ENCODE measurements at places on chromosomes 6 and 20.

GRCh38 chr20:38834868-38835267, 29.4 kb downstream of the PPP1R16B start:
- no peak for DNase-seq

DNA sequence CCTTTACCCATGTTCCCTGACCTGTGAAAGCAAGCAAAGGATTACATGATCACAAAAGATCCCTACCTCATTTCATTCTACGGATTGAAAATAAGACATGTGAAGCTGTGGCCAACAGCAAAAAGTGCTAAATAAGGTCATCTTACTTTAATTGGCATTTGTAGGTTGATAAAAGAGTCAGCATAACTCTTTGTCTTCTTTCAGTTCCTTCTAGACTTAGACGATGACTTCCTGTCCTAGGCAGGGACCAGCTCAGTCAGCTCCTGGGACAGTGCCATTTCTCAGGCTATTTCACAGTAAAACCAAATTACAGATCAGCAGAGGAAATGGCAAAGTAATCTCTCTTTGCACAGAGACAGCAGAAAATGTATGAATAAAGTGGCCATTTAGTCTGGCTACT, 480.7 kb downstream of the RFPL4B start:
- no peak for DNase-seq

- no peak for DNase-seq
Measured at GRCh38 chr6:158356586-158357546, 44.6 kb downstream of the TULP4 start.

DNA sequence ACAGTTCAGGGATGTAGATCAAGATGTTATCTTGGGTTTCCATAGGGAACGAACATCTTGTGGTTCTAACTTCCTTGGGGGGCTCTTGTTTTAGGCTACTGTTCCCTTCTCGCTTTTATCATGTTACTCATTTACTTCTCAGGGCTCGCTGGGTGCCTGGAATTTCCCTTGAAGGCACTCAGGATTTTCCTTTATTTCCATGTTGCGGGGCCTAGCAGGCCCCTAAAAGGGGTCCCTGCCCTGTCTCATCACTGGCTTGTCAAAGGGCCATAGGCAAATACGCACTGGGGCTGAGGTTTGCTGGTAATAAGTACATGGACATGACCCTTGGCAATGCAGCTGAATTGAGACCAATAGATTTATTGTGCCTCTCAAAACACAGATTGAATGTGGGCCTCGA, 262.3 kb downstream of the CDH4 start:
- no peak for DNase-seq

- no peak for DNase-seq
Measured at GRCh38 chr6:19153981-19154295, 683.2 kb upstream of the ID4 start.

DNA sequence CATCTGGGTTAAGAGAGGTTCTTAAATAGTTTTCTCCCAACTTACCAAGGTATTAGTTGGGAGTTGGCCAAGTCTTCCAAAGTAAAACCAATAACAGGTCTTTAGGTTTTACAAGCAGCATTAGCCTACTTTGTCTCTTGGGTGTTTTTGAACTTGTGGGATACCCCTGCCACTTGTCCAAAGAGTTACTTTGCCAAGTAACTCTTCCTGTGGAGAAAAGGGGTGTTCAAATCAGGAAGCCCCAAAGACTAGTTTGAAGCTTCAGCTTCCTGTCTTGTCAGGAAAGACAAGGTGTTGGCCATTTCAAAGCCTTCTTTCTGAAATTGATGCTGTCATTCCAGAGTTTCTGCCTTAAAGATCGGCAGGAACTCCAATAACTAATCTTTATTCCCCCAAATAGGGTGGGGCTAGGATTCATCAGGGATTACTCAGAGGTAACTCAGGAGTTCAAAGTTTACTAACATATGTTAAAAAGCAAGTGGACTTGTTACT, 822 bp downstream of the RAB22A start:
- DNase-seq: no peak

DNA sequence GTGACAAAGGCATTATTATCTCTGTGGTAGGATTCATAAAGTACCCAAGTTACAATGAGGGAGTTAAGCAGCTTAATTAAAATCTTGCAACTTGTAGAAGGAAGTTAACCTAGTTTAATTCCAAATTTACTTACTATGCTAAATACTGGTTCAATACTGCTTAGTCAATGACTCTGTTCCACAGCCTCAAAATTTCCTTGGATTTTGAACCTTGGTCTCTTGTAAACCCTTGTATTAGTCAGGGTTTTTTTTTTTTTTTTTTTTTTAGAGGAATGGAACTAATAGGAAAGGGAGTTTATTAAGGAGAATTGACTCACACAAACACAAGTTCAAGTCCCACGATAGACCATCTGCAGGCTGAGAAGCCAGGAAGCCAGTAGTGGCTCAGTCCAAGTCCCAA, 163.4 kb downstream of the HS3ST5 start:
- no peak for DNase-seq

DNA sequence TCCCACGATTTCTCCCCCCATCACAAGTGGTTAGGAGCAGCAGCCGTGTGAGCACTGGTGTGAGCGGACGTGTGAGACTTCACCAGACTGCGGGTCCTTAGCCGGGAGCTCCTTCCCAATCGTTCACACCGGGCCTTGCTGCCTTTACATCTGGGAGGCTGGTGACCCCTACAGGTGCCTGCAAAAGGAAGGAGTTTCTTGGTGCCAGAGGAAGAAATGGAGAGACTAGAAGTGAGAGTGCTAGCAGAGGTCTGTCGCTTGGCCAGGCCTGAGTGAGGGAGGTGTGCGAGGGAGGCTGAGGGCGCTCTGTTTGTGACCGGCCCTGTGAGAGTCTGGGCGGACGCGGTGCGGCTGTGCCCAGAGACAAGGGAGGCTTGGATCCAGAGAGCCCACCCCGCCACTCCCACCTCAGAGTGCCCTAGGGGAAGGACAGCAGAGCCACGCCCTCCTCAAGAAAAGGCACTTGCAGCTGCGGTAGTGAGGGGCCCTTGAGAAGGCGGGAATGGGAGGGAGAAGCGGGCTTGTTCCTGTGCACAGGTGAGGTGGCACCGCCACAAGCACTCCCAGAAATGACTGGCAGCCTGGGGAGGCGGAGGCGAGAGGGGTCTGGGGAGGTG, 10.0 kb upstream of the ARMC2 start:
- DNase-seq: no peak

DNA sequence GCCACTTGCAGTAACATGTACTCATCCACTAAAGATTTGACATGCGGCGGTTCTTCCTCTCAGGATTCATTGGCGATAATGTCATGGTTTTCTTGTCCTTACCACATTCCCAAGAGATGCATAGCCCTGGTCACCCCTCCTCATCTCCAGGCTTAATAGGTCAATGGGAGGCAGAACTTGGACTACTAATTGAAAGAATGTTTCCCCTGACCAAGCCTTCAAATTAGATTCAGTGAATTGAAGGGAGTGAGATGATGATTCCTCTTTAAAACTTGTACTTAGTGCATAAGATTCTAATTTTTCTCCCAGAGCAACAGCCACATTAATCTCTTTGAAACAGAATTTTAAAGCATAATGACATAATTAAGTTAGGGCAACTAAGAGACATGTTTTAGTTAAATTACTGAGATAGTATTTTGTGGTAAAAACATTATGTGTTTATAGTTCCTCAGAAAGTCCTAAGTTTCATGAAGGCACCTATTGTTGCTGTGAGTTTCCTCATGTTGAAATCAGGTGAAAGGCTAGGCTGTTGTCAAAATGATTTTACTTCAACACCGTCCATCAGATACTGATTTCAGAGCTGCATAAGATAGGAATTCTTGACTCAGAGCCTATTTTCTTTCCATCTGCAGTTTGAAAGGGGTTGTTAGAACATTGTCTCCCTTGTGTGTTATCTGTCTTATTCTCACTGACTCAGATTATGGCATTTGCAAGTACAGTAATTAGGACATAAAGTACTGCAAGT, 48.5 kb downstream of the STK4 start:
- no peak for DNase-seq

DNA sequence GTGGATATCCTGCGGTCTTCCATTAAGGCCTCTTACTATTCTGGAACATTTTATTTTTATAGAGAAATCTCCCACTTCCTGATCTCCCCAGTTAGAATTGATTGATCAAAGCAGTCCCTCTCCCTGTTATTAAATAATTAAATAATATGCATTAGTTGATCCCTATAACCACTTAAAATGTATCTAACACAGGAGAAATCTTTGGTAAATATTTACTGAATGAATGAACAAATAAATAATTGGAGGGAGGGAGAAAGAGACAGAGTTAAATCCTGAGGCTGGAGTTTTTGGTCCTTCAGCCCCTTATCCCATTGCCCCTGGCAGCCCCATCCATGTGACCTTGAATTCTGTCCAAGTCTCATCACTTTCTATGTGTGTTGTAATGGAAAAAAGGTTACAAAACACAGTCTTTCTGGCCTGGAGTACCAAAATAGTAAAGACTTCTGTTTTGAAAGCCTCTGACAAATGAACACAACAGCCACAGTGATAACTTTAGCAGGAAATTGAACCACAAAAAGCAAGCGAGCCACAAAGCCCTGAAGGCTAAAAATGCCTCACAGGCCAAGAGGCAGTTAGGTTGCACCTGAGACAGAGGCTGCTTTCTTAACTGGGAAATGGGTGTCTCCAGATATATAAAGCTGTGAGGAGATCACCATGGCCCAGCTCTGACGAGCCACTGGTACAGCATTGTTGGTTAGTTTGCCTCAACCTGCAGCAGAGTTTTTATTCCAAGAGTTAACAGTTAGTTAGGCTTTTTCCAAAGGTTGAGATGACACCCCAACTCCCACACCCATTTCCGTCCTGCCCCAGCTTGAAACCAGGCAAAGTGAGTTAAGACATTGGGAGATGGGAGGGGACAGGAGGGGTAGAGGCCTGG, 11.3 kb downstream of the NT5E start:
- DNase-seq: no peak

GRCh38 chr6:67252663-67253062, 1382.4 kb upstream of the ADGRB3 start:
- DNase-seq: no peak

- DNase-seq: no peak
Measured at GRCh38 chr20:36439040-36439730, 102.1 kb upstream of the MYL9 start.

DNA sequence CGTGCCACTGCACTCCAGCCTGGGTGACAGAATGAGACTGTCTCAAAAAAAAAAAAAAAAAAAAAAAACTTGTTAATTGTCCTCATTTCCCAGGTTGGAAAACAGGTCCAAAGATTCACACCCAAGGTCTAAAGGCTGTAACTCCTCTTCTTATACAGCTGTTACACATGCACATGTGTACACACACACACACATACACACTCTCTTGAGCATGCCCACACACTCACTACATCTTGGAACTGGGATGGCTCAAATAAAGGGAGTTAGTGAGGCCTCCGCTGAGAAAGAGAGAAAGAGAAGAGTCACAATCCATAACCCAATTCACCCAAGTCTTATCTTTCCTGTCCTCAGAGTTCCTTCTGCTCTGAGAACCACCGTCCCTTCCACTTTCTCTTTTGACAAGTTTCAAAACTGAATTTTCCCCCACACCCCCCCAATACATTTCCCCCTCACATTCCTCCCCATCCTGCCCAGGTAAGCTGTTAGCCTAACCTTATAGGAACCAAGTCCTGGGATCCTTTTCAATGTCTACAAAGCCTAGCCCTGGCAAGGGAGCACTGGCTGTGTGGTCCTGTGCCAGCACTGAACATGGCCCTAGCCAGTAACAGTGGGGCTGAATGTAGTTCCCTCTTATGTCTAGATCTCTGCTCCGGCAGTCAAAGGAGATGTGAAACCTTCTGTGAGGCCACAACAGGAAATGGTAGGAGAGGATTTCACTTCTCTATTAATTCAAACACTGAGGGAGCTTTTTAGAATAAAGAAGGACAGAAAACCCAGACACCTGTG, 3.2 kb upstream of the HLA-DMB start:
- no peak for DNase-seq

DNA sequence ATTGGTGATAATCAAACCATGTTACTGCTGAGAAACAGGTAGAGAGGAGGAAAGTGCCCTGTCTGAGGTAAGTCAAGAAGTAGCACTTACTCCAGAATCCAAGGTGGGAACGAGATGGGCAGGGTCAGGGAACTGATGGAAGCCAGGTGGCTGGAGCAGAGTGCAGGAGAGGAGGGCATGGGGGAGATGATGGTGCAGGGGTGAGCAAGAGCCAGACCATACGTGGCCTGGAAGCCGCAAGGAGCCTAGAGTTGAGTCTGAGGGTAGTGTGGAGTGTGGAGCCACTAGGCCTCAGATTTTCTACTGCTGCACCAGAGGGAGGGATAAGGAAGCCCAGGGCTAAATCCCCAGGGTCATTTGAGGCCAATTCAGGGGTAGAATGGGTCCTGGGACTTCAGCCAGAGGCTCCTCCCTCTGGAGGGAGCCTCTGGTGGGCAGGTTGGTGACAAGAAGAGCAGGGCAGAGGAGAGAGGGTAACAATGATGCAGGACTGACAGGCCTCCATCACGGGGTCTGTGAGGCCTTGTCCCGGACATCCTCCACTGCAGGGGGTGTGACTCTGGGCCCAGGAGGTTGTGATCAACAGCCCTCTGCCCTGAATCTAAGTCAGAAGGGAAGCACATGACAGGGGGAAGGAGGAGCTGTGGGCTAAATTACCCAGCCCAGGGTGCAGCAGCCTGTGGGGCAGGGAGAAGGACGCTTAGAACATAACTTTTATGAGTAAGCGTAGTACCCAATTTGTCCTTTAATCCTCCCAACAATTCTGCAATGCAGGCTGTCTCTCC, 28.7 kb downstream of the COX4I2 start:
- no peak for DNase-seq

GRCh38 chr6:41524634-41525011, 21.6 kb upstream of the FOXP4 start:
- no peak for DNase-seq

GRCh38 chr6:99607416-99608036, 893 bp downstream of the PRDM13 start:
- DNase-seq: no peak

GRCh38 chr6:63814459-63814858, 178.9 kb downstream of the PHF3 start:
- no peak for DNase-seq

- no peak for DNase-seq
Measured at GRCh38 chr6:15874821-15875220, 212.0 kb upstream of the DTNBP1 start.

- DNase-seq: no peak
Measured at GRCh38 chr6:57252975-57253374, 30.9 kb upstream of the RAB23 start.

- DNase-seq: no peak
Measured at GRCh38 chr20:5689463-5689862, 60.7 kb upstream of the SHLD1 start.

DNA sequence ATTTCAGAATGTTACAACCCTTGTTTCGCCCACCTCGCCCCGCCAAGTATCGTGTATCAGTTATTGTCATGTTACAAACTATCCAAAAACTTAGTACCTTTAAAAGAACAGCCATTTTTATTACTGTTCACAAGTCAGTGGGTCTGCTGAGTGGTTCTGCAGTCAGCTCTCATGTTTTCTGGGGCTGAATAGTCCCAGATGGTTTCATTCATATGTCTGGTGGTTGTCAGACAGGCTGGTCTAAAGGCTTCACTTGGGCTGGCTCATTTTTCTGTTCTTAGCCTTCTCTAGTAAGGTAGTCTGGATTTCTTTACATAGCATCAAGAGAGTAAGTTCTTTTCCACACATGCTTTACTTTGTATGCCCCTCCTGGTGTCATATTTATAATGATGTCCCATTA, 8.6 kb downstream of the ZNF292 start:
- no peak for DNase-seq

GRCh38 chr20:22575087-22575721, 9.2 kb downstream of the FOXA2 start:
- no peak for DNase-seq

- DNase-seq: no peak
Measured at GRCh38 chr6:31483392-31483791, 14.6 kb upstream of the MICB start.
